ENCODE measurements at places on chromosomes 2 and 18. TPM values are rescaled to one million over a fixed set of nuclear protein-coding genes. Genes with fewer than 3 reads are reported as not detected.

The OTX1 gene
- not detected for total RNA-seq

The IL1F10 gene
- not detected for total RNA-seq

- H3K4me3 ChIP-seq = no peak overlapping the region
- H3K4me1 ChIP-seq = no peaks in the 10 kb centered on the region
- no peaks in the 10 kb centered on the region for H3K27me3 ChIP-seq
- H3K36me3 ChIP-seq = no peaks in the 10 kb centered on the region
These were observed 171.1 kb upstream of the SKOR2 start for GRCh38 chr18:47422524-47422923.

DNA sequence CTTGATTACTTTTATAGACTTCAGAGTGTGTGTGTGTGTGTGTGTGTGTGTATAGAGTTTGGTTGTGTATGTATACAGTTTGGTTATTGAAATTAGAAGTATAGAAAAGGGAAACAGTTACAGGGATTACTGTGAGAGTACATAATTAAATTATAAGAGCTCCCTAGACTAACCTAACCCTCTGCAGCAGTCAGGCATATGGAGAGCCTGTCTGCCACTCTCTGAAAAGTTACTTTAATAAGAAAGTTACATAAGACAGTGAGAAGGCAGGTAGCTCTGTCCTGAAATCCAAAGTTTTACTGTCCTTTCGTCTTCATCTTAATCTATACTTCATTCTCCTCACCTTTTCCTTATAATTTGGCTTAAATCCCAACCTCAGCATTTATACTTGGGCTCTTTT lies 71.5 kb upstream of the EPB41L5 start:
- no peak for DNase-seq
- no peak overlapping the region for H3K4me3 ChIP-seq
- H3K36me3 ChIP-seq = no peaks in the 10 kb centered on the region

GRCh38 chr2:239279508-239280295 lies 121.1 kb downstream of the HDAC4 start:
- H3K27ac ChIP-seq = peak overlapping the region; percentile 43
- no peak overlapping the region for H3K4me3 ChIP-seq
- H3K36me3 ChIP-seq = no peaks in the 10 kb centered on the region
- no peak for DNase-seq
- H3K4me1 ChIP-seq = peaks cover 18% of the 10 kb centered on the region
- H3K27me3 ChIP-seq = no peaks in the 10 kb centered on the region

DNA sequence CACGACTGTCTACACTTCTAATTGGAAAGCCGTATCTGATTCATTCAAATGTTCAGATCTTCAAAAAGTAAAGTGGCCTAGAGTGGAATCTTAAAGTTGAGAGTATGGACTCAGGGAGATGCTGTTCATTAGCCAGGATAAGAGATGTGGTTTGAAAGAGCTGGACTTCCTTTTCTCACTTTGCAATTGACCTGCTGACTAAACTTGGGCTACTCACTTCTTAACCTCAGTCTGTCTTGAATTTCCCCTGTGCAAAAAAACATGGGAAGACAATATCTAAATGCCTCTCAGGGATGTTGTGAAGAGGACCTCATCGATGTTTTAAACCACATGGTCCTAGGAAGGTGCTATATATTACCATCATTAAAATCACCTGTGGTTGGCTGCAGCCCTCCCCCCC lies 64.1 kb downstream of the BCL2 start:
- DNase-seq = no peak
- H3K27ac ChIP-seq = no peak overlapping the region
- H3K36me3 ChIP-seq = no peaks in the 10 kb centered on the region
- peaks cover 19% of the 10 kb centered on the region for H3K4me1 ChIP-seq
- no peak overlapping the region for H3K4me3 ChIP-seq

The GAREM2 gene
- total RNA-seq = 5.6 TPM

DNA sequence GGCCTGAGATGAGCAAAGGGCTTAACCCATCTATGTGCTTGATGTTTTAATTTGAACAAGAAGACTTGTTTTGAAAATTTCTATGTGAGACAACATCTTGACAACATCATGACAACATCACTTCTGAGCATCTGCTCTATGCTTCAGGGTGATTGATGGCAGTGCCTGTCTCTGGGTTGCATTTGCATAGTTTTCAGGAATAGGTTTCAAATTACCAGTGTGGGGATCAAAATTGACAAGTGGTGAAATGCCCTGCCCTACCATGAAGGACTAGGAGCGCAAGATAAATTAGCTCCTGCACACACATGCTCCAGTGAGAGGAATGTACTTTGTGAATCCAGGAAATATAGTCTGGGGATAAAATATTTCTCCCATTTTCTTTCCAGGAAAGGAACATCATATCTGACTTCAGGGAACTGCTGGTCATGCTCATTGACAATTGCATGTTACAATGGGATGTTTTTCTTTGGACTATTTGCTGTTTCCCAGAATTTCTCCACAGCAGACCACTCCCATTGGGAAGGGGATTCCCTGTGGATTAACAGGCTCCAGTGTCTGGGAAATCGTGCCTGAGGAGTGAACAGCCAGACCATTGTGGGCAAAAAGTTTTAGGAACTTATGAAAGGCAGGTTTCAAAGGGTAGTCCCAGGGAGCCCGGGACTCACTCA lies 45.3 kb upstream of the IL1R2 start:
- no peaks in the 10 kb centered on the region for H3K36me3 ChIP-seq
- no peak overlapping the region for H3K27ac ChIP-seq
- H3K4me3 ChIP-seq = no peak overlapping the region
- no peaks in the 10 kb centered on the region for H3K27me3 ChIP-seq
- DNase-seq = no peak

DNA sequence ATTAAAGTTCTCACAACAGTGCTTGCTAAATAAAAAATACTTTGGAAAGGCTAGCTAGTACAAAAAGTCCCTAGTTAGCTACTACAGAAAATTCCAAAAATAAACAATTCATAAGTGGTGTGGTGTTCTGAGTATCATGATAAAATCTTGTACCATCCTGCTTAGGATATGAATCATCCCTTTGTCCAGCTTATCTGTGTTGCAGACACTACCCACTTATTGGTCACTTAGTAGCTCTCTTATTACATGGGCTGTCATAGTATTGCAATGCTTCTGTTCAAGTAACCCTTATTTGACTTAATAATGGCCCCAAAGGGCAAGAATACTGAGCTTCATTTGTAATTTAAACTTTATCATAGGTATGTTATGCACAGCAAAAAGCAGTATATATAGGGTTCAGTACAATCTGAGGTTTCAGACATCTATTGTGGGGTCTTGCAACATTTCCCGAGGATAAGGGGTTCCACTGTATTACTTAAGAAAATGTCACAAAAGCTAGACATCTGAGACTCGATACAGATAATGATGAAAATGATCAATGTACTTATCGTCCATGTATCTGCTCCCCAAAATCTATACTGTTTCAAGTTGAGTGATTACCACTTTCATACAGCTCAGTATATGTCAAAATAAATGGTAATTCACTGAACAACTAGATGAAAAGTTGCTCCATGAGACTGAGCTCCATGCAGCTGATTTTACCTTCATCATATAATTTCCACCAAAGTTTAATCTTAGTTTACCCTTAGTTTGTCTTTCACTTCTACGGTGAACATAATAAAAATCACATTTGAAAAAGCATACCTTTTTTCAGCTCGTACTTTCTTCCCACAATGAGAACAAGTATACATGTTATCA lies 93.8 kb downstream of the C2orf74 start:
- no peak for DNase-seq
- no peaks in the 10 kb centered on the region for H3K27me3 ChIP-seq
- peaks cover 31% of the 10 kb centered on the region for H3K36me3 ChIP-seq
- H3K4me3 ChIP-seq = no peak overlapping the region

The PAX8 gene
- total RNA-seq = 10.3 TPM

- H3K4me1 ChIP-seq = peaks cover 19% of the 10 kb centered on the region
- DNase-seq = no peak
- H3K36me3 ChIP-seq = no peaks in the 10 kb centered on the region
- H3K4me3 ChIP-seq = no peak overlapping the region
These were observed 40.4 kb upstream of the SMAD2 start for GRCh38 chr18:47970664-47971531.

DNA sequence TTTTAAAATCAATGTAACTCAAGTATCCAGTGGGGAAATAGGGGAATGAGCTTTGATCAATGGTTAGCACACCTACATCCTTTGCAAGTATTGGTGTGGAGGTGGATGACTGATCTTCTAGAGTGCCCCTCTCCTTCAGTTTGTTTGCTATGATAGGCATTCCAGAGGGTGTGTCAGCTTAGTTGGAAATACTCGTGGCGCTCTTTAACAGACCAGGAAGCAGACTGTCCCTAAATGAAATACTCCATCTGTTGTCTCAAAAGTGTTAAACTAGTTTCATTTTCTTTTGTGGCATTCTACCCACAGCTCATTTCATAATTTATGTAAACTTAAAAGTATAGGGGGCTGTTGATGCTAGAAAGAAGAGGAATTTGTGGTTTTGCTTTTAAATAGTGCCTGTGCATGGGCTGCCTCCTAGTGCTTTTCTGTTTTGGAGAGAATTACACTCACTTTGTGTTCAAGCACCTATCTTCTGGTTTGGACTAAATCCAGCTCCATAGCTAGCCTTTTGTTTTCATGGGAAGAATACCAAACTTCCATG lies 66.2 kb downstream of the STAT1 start:
- peak overlapping the region; percentile 14 for H3K4me3 ChIP-seq
- no peaks in the 10 kb centered on the region for H3K27me3 ChIP-seq
- DNase-seq = no peak
- no peaks in the 10 kb centered on the region for H3K36me3 ChIP-seq
- peak overlapping the region; percentile 19 for H3K27ac ChIP-seq

The ELAC1 gene
- 2.6 TPM for total RNA-seq

- H3K36me3 ChIP-seq = no peaks in the 10 kb centered on the region
- H3K27ac ChIP-seq = no peak overlapping the region
- peaks cover 41% of the 10 kb centered on the region for H3K4me1 ChIP-seq
- no peak overlapping the region for H3K4me3 ChIP-seq
- H3K27me3 ChIP-seq = no peaks in the 10 kb centered on the region
These were observed 114.7 kb upstream of the STON1 start for GRCh38 chr2:48414980-48415835.

The TSPYL6 gene
- not detected for total RNA-seq

The MTX2 gene
- total RNA-seq = 14.1 TPM

The MREG gene
- 10.7 TPM for total RNA-seq

DNA sequence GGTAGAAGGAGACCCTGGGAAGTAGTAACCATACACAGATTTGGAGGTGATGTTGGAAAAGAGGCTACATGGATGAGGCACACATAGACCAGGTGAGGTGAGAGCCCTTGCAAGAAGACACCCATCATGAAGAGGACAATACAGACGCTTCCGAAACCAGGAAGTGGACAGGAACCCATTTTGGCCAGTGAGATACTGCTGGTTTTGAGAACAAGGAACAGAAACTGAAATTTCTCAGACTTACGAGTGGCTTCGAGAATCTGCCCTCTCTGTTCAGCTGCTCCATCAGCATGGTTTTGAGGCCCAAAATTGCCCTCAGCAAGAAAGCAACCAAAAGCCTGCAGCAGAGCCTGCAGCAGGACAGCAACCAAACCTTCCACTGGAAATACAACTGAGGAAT lies 479.1 kb upstream of the NRXN1 start:
- no peaks in the 10 kb centered on the region for H3K4me1 ChIP-seq
- H3K36me3 ChIP-seq = no peaks in the 10 kb centered on the region

GRCh38 chr2:20682167-20682920 lies 15.4 kb downstream of the GDF7 start:
- no peak overlapping the region for H3K27ac ChIP-seq
- peaks cover 7% of the 10 kb centered on the region for H3K36me3 ChIP-seq
- H3K27me3 ChIP-seq = no peaks in the 10 kb centered on the region
- H3K4me1 ChIP-seq = peaks cover 25% of the 10 kb centered on the region

DNA sequence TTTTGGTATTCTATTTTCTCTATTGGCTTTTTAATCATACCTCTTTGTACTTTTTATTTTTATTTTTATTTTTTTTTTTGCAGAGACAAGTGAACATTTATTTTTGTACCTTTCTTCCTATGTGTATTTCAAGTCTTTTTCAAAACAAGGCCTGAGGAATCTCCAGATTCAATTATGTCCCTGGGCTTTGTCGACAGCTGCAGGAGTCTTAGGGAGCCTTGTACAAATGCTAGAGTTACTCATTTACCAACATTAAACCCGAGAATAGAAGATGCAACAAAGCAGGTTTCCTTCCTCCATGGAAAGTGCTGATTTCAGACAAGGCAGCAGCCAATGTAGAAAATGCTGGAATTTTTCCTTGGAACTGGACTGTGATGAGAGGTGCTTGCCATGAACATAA lies 242.8 kb downstream of the TNS1 start:
- no peak overlapping the region for H3K27ac ChIP-seq
- peaks cover 5% of the 10 kb centered on the region for H3K4me1 ChIP-seq
- H3K4me3 ChIP-seq = no peak overlapping the region
- H3K27me3 ChIP-seq = no peaks in the 10 kb centered on the region

DNA sequence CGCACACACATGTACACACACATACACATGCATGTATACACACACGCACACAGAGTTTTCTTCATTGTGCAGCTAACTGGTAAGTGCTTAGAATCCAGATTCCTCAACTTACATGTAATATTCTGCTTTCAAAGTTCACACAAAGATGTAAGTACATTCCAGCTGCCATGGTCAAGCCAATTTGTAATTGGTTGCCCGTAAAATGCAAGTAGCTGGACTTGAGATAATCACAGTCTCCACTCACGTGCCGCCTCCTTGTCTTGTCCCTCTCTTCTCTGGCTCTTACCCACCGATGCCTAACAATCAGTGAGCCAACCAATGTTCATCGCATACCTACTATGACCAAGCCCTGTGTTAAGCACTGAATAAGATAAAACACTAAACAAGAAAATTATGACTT lies 77.8 kb downstream of the SOCS6 start:
- no peaks in the 10 kb centered on the region for H3K4me1 ChIP-seq
- H3K27ac ChIP-seq = no peak overlapping the region
- no peaks in the 10 kb centered on the region for H3K36me3 ChIP-seq

GRCh38 chr2:168962636-168963035 lies 61.5 kb downstream of the G6PC2 start:
- no peaks in the 10 kb centered on the region for H3K27me3 ChIP-seq
- H3K36me3 ChIP-seq = no peaks in the 10 kb centered on the region
- H3K27ac ChIP-seq = no peak overlapping the region
- no peaks in the 10 kb centered on the region for H3K4me1 ChIP-seq
- no peak overlapping the region for H3K4me3 ChIP-seq

GRCh38 chr2:169822785-169823392 lies 1.8 kb downstream of the METTL5 start:
- peak overlapping the region; percentile 64 for H3K27ac ChIP-seq
- peak overlapping the region; percentile 86 for H3K4me3 ChIP-seq
- DNase-seq = no peak
- H3K4me1 ChIP-seq = peaks cover 21% of the 10 kb centered on the region
- no peaks in the 10 kb centered on the region for H3K27me3 ChIP-seq
- peaks cover 5% of the 10 kb centered on the region for H3K36me3 ChIP-seq

DNA sequence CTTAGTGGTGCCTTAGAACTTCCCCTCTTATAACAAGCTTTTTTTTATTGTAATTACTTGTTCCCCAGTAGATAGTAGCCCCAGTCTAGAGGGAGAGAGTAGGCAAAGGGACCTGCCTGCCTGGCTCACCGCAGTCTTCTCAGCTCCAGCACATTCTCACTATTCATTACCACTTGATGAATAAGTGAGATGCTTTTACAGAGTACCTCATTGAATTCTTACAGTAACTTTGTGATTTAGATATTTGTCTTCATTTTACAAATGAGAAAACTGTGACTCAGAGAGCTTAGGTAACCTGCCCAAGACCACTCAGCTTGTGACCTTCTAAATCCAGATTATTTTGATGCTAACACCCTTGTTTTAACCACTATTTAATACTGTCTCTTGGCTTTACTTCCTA lies 77.8 kb downstream of the CHRNA1 start:
- H3K4me3 ChIP-seq = no peak overlapping the region
- no peak overlapping the region for H3K27ac ChIP-seq
- no peak for DNase-seq
- peaks cover 12% of the 10 kb centered on the region for H3K4me1 ChIP-seq
- H3K27me3 ChIP-seq = no peaks in the 10 kb centered on the region

The PPM1G gene
- 50.4 TPM for total RNA-seq

Measured in thoracic aorta (tissue), 2 donors.